NCI-H1092 (cell line): ENCODE measurements at places on chromosomes 1 and 21.

DNA sequence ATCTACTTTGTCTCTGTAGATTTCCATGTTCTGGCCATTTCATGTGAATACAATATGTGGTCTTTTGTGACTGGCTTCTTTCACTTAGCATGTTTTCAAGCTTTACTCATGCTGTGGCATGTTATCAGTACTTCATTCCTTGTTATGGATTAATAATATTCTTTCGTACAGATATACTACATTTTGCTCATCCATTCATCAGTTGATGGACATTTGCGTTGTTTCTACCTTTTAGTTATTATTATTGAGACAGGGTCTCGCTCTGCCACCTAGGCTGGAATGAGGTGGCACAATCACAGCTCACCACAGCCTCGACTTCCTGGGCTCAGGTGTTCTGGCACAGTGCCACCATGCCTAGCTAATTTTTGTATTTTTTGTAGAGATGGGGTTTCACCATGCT, 21.4 kb downstream of the SFPQ start:
- DNase-seq, result no peak

- DNase-seq, result peak; percentile 72
Measured at GRCh38 chr1:31733389-31734219, 29.8 kb upstream of the COL16A1 start.

DNA sequence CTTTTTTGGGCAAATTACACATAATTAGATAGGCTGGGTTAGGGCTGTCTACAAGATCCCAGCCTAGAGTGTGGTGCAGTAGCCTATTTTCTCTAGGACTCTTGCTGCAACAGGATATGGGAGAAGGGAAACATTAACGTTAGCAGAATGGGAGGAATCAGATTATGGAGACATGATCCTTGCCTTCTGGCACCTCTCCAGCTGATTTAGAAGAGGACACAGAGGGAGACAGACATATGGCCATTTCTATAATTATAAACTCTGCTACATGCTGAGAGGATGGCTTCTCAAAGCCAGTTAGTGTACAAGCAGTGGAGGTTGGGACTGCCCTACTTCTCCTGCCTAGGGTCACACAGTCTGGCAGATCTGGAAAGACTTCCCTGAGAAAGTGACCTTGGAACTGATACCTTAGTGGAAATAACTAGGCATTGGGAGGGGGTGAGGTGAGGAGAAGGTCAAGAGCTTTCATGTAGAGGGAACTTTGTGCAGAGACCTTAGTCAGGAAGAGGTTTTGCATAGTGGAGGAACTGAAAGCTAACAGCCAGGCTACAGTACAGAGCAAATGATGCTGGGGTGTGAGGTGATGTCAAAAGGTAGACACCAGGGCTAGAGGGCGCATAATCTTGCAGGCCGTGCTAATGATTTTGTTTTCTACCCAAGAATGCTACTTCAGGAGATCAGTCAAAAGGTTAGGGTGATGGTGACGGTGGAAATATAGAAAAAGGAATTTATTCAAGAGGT, 1.2 kb upstream of the CD1D start:
- DNase-seq, result no peak

GRCh38 chr1:179966551-179966950, 11.9 kb downstream of the CEP350 start:
- DNase-seq, result no peak

DNA sequence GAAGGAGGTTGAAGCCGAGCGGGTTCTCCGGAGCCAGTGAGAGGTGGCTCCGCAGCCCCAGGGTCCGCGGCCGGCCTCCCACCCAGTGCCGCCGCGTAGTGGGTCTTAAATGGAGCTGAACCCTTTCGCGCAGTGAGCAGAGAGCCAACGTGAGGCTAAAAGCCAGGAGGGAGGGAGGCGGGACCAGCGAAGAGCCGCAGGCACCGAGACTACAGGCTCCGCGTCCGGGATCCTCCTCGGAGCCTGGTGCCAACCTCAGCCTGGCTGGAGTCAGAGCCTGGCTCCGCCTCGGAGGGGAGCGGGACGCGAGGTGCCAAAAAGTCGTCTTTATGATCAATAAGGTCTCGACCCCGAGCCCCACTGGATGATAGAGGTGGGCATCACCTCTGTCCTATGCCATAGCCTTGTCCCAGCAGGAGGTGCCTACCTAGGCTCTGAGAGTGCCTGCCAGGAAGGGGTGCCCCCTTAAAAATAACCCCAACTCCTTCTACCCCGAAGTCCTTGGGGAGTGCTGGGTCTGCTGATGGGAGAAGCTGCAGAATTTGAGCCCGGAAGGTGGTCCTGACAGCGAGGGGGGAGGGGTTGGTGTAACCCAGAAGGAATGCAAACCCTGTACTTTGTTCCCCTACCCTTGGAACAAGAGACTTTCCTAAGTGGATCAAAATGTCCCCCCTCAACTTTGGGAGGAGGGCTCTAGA, 1.6 kb downstream of the IGSF21 start:
- DNase-seq, result peak; percentile 40

DNA sequence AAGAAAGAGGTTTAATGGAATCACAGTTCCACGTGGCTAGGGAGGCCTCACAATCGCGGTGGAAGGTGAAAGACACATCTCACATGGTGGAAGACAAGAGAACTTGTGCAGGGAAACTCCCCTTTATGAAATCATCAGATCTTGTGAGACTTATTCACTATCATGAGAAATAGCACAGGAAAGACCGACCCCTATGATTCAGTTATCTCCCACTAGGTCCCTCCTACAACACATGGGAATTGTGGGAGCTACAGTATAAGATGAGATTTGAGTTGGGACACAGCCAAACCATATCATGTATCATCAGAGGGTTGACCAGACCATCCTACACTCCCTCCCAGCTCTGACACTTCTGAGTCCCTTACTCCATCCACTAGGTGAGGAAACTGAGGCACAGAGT, 143.9 kb upstream of the KLHDC7A start:
- no peak for DNase-seq

DNA sequence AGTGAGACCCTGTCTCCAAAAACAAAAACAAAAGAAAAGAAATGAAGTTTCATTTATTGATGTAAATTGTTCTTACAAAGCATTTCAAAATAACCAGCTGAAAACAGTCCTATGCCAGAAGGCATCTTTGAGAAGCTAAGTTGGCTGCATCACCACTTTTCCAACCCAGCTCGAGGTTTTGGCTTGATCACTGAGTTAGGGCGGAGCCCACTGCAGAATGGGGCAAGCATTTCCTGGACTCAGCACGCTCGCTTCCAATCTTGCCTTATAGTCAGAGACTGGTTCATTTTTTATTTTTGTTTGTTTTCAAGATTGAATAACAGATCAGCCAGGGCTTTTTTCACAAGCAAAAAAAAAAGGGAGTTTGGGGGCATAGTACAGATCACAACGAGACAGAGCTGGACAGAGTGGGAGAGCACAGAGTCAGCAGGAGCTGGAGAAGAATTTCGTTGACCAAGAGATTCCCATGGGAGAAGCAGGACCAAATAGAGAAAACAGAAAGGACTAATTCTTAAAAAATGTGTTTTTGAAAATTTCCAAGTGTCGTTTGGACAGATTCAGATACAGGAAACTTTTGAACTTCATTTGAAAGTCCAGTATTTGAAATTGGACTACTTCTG, 23.5 kb upstream of the COL6A1 start:
- DNase-seq, result no peak

DNA sequence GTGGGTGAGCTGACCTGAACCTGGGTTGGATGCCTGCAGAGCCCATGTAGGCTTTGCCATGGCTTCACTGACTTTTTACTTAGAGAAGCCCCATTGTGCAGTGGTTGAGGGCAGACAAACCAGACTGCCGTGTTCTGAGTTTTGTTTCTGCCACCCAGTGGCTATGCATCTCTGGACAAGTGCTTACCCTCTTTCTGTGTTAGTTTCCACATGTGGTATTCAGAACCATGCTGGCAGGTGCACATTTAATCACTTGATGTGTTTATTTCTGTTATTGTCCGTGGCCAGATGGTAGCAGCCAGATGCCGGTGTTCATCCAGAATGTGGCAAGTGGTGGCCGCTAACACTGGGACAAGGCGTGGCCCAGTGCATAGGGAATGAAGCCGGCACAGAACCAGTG, 10.3 kb upstream of the PTPN7 start:
- DNase-seq, result no peak

DNA sequence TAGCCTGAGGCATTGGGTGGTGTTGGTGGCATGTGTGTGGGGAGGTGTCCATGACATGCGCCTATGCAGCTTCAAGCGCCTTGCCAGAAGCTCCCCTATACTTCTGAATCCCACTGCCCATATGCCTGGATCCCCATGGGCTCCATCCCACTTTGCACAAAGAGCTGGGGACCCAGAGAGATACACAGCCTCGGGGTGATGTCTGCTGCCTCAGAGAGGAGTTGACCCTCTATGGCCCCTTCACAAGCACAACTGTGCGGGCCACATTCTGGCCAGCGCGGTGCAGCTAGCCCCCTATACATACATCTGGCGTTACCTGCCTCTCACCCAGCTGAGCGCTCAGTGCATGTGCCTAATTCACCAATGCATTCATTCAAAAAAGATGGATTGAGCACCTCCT, 9.6 kb upstream of the PTPRF start:
- DNase-seq, result no peak

DNA sequence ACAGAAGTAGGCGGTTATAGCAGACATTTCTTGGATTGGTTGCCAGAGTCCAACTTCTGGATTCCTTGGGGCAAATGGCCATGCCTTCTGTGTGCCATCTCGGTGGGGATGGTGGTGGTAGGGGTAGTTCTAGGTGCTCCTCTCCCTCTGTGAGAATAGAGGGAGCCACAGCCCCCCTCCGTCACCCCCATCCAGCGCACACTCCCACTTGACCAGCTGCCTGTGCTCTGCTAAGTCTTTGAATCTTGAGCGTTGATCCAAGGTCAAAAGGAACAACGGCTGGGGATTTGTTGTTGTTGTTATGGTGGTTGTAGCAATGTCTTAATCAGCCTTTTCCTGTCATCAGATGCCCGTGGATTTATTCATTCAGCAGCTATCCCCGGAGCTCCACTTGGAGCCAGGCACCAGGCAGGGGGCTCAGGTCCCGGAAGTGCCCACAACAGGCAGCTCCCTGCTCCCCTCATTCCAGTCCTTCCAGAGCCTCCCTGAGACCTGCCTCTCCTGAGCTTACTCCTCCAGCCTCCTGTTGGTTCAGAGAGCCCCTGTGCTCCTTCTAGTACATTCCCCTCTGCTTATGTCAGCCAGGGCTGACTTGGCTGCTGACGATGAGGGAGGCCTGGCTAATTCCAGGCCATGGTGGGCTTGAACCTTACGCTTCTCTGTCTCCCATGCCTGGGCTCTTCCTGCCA, 146.6 kb upstream of the WNT4 start:
- DNase-seq, result no peak

- DNase-seq, result no peak
Measured at GRCh38 chr21:41750051-41750450, 16.8 kb downstream of the RIPK4 start.

GRCh38 chr1:40795811-40796586, 12.4 kb downstream of the KCNQ4 start:
- DNase-seq, result no peak

- DNase-seq, result no peak
Measured at GRCh38 chr1:199956005-199956404, 71.5 kb upstream of the NR5A2 start.

DNA sequence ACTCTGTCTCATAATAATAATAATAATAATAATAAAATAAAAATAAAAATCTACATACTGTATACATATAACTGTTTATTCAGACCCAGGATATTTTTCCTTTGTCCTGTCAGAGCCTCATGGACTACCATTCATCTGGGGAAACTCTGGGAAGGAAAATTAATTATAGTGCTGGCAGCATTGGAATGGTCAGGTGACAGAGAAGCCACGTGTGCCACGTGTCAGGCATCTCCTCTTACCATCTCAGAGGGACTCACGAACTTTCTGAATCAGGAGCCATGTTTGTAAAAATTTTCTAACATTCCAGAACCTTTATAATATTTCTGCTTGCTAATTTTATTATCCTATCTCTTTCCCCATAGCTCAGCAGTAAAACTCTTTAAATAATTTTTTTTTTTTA, 97.8 kb upstream of the HNRNPU start:
- DNase-seq, result no peak

DNA sequence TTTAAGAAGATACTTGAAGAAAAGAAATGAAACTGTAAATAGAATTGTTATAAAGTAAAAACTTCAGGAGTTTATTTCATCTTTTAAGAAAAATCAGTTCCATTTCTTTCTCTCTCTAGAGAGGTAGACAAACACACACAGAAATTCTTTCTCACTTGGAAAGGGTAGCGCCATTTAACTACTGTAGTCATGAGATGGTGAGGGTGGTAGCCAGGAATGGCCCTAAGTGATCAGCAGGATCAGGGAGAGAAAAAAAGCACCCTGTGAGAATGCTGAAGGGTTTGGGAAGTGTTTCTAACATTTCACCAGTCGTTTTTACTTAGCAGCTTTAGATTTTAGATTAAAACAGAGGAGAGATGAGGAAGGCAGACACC, 205.7 kb upstream of the RUNX1 start:
- DNase-seq, result no peak

DNA sequence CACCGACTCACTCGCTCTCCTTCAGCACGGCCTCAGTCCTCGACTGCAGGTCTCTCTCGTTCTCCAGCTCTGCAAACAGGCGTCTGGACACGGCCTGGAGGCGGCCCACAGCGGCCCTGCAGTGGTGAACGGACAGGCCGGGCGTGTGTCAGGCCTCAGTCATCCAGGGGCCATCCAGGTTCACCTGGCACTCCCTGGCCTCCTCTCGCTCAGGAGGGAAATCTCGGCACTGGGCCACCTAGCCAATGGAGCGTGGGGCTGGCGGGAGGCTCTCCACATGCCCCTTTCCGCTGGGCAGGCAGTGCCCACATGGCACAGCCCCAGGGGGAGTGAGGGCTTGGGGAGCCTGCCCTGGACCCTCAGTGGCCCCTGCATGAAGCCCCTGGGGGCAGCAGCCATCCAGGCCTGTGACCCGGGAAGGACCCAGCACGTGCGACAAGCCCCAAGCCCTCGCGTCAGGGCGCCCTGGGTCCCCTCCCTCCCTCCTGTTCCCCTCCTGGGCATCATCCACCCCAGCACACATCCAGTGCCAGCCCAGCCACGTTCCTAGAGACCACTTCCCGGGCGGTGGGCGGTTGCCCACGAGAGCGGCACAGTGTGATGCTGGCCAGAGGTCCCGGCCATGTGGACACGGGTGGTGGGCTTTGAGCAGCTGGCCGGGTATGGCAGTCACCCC, 18.1 kb downstream of the CFAP74 start:
- DNase-seq, result no peak

GRCh38 chr21:34950980-34951379, 98.1 kb downstream of the RUNX1 start:
- DNase-seq, result no peak

DNA sequence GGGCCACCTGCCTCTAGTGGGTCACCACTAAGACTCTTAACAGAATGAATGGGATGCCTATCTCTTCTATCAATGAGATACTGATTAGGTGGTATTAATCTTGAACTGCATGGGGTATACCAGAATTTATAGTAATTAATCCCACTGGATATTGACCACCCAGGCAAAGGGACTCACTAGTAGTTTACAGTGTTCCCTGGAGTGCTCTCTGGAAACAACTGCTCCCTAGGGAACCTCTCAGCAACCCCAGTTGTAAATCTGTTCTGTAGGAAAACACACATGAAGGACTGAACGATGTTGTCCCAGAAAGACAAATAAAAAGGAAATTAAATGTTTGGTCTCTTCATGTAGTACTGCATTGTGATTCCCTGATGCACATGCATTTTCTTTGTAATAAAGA, 430.5 kb downstream of the HLX start:
- peak; percentile 87 for DNase-seq

- DNase-seq, result no peak
Measured at GRCh38 chr1:113456967-113457366, 66.7 kb downstream of the MAGI3 start.
